ENCODE measurements at places on chromosomes 11 and 22. TPM values are rescaled to one million over a fixed set of nuclear protein-coding genes. Genes with fewer than 3 reads are reported as not detected.

GRCh38 chr11:3074912-3075589 lies 17.8 kb upstream of the CARS1 start:
- DNase-seq, result no peak

DNA sequence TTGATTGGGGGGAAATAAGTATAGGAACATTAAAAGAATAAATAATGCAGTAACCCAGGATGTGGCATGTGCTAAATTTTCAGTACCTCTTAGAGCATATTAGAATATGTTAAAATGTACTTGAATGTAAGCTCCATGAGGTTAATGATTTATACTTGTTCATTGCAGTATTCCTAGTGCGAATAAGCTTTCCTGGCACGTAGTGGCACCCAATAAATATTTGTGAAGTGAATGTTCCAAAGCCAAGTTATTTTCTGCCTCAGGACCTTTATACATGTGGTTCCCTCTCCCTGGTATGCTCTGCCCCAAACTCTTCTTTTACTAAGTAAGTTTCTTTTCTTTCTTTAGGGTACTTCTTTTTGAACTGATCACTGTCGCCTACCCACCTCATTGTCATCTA lies 118.8 kb downstream of the DBX1 start:
- no peak for DNase-seq

Gene SHISAL1
- total RNA-seq, result not detected

DNA sequence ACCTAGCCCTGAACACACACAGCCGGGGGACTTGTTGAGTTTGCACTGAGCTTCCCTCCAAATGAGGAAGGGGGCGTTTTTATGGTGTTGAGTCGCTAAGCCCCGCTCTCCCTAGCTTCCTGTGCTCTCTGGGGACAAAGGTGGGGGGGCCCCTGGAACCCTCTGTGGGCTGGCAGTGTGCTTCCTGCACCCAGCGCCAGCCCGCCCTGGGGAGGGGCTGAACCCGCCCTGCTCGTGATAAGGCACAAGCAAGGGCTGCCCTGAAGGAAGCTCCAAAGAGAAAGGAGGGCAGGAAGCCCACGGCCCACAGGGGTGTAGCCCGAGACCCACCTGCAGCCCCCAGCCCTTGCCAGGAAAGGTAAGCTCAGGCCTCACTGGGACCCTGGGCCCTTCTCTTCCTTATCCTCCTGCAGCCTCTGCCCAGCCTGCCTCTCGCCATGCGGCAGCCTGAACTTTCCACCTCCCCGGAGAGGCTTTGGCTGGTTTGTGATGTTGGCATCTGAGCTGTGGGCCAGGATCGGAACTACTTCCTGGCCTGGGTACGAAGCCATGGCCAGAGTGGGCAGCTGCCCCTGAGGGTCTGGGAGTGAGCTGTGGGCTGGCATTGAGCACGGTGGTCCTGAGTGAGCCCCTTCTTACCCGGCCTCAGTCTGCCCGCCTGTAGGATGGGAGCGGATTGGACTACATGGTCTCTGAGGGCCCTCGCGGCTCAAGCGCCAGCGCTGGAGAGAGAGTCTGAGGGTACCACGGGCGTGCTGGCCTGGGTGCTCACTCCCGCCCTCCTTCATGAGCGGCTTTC lies at the start of gene FERMT3:
Gene FERMT3 (plus strand): TSS at position 265 of the 799 bp plus-strand sequence. CDS start 644 bp downstream, outside the sequence.
- peak; percentile 89 for DNase-seq

DNA sequence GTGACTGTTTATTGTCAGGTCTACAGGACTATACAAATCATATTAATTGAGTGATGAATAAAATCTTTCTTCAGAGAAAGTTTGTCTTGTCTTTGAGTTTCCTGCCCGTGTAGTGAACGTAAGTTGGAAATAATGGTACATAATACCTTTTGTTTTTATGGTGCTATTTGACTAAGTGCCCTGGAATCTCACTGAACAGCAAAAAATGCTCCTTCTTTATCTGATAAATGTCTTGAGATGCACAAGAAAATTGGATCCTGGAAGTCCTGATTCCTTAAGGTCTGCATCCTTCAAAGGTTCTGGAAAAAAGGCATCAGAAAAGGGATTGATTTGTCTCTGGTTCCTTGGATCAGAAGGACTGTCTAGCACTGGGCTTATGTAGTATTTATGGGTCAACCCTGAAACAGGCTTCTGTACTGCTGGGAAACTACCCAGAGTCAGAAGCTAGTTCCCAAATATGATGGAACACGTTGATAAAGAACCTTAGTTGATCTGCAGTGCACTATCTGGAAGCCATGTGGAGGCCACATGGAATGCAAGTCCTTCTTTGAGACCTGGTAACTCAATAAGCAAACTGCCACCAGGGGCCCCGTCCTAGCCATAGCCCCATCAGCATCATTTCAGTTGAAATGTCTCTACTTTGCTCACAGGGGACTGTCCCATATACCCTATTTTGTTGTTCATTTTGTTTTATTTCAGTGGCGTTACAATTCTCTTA lies 100.6 kb upstream of the CD44 start:
- no peak for DNase-seq

Gene PTS
- 19.8 TPM for total RNA-seq

DNA sequence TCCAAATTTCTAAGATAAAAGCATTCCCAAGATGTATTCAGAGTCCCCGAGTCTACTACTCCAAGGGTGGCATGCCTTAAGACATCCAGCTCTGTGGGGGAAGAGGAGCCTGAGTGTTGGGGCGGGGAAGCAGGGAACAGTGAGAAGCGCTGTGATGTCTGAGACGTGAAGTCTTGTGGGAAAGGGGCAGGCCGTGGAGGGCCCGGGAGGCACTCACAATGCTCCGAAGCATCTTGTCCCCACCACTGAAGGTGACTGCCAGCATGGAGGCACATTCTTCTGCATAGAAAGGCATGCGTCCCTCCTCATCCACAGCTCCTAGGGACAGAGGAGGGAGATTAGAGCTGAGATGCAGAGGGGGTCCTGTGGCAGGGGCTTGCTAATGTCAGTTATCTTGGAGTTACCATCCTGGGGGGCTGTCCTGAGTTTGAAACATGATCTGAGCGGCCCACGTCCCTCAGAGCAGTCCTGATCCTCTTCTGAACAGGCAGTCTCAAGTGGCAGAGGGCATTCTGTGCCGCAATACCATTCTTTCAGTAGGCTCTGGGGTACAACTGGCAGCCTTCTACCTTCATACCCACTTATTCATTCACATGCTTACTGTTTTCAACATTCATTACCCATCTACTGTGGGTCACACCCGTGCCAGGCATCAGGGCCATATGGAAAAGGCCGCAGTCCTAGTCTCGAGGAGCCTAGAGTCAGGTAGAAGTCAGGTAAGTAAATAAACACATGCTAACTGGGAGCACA lies 8.7 kb downstream of the PCSK7 start:
- DNase-seq, result no peak

Gene HDHD5
- total RNA-seq, result 40.7 TPM

GRCh38 chr11:3197878-3198528 lies 20.6 kb downstream of the MRGPRG start:
- DNase-seq, result no peak

Gene NTM
- total RNA-seq, result not detected

- DNase-seq, result no peak
These were observed 30.8 kb upstream of the POU2AF1 start for GRCh38 chr11:111409915-111410314.

GRCh38 chr11:46003572-46003971 lies 81.1 kb downstream of the LARGE2 start:
- DNase-seq, result no peak

DNA sequence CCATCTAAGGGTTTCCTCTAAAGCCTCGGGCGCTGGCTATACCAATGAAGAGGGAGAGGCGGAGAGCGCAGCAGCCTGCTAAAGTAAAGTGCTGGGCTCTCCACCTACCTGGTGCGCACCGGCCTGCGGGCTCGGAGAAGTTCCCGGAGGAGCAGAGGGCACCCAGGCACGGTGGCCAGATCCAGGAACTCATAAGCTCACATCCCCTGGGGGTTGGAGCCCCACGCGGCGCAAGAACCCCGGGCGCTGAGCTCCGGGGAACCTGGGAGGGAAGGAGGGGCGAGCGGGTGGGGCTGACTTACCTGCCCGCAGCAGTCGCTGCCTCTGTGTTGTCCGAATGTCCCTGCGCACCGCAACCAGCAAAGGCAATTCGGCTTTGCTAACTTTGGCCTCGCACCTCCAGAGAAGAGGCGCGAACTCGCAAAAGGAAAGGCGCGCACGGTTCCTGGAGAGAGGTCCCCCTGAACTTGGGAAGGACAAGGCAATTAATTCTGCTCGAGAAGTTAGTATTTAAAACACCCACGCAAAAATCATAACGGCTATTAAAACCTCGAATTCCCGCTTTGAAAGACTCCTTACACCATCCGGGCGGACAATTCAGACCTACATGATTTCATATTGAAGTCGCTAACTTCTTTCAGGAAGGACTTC lies 127.6 kb upstream of the C11orf58 start:
- no peak for DNase-seq

DNA sequence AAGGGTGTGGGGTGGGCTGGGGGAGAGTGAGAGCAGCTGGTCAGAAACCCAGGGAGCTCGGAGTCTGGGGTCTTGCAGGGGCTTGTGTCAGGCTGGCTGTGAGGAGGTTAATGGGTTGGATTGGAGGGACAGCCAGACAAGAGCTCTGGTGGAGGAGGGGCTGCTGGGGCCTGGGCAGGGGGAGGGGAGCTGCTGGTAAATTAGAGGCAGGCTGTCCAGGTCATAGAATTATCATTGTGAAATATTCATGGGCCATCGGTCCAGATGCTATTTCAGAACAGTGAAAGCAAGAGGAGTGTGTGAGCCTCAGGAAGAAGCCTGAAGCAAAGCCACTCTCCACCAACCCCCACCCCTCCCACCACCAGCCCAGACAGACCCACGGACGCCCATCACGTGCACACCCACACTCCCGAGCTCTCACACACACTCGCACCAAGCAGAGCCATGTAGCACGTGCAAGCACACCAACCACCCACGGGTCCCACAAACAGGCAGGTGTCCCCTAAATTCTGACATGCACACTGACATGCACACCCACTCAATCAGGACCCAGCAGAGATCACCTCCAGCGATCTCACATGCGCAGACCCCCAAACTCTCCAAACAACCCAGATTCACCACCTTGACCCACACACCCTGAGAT lies 18.8 kb downstream of the RTN4RL2 start:
- DNase-seq, result no peak

DNA sequence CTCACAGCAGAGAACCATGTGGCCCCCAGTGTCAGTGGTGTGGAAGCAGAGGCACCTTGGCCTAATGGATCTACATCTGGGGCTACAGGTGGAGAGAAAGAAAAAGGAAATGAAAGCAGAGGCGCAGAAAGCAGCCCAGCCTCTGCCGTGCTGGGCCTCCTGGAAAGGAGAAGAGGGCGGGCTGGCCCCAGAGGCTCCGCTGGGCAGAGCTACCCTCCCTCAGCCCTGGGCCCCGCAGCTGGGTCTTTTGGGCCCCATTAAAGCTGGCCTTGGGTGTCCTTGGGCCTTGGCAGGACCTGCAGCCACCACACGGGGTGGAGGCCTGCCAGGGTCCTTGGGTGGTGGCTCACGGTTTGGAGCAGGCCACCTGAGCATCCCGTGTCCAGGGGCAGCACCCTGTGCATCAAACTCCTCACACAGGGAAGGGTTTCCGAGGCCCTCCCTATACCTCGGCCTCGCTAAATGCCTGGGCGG lies 31.6 kb upstream of the GAL start:
- no peak for DNase-seq

- no peak for DNase-seq
These were observed 63.1 kb downstream of the MTNR1B start for GRCh38 chr11:93032580-93032979.

DNA sequence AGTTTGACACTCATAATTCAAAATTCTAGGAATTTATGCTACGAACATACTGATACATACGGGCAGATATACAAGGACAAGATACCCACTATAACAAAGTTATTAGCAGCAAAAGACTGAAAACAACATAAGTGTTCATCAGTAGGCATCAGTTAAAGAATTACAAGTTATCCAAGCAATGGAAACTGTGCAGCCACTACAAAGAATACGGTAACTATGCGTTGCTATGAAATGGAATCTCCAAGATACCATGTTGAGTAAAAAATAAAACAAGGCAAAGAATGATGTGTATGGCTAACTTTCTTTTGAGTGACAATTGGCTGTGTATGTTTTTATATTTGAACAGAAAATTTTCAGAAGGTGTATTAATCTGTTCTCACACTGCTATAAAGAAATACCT lies 151.7 kb downstream of the ADAMTS15 start:
- DNase-seq, result no peak

Gene TRIOBP
- 45.2 TPM for total RNA-seq

DNA sequence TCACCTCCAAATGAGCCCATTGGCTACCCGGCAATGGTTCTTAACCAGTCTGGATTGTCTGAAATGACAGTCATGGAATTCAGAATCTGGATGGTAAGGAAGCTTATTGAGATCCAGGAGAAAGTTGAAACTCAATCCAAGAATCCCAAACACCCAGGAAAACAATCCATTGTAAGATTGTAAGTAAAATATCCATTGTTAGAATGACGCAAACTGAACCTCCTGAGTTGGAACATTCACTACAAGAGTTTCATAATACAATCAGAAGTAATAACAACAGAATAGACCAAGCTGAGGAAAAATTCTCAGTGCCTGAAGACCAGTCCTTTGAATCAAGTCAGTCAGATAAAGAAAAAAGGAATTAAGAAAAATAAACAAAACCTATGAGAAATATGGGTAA lies 22.1 kb downstream of the OR8G5 start:
- DNase-seq, result no peak

DNA sequence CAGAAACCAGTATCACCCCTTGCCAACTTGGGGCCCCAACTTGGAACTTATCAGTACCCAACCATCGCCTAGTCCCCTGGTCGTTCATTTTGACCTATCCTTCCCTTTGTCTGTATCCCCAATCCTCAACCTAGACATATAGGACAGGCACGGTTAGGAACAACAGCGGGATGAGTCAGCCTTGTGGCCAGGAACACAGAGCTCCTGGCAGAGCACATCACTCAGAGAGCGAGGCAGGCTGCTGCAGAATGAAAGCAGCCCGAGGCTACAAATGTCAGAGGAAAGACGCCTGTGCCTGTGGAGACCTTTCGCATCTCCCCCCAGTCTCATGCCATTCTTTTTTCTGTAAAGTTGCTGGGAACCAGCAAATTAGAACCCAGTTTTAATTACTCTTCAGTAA lies 14.6 kb downstream of the DKK3 start:
- DNase-seq, result no peak

- no peak for DNase-seq
These were observed 40.6 kb downstream of the TRMU start for GRCh38 chr22:46376111-46376510.

- no peak for DNase-seq
These were observed 54.0 kb downstream of the RPUSD4 start for GRCh38 chr11:126157326-126158030.

- DNase-seq, result peak; percentile 97
These were observed 24.1 kb upstream of the SUSD2 start for GRCh38 chr22:24156913-24157821.

DNA sequence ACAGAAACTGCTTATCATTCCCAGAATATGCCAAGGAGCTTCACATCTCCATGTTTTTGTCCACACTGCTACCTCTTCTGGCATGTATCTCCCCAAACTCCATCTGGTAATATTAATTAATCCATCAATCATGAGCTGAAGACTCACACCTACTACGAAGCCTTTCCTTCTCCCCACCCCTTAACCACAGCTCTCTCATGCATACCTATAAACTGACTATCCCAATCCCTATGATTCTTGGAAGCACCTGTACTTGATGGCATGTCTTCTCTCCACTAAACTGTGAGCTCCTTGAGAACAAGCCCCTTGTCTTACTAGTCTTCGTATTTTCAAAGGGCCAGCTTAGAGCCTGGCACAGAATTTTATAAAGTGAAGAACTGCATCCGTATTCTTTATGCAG lies 47.3 kb downstream of the RELT start:
- no peak for DNase-seq

Measured in activated CD8-positive, alpha-beta T cell treated with anti-CD3 and anti-CD28 coated beads, Interleukin-2, amount 10 ng/mL, durations not matched to agents 7 days and 5 days (primary cell).